ENCODE measurements at places on chromosomes 7 and 10.
A peak's percentile ranks its signal among the peaks of the same experiment; 100 is the strongest.

GRCh38 chr7:5690931-5691473 lies 90.5 kb downstream of the RNF216 start:
- DNase-seq = no peak

DNA sequence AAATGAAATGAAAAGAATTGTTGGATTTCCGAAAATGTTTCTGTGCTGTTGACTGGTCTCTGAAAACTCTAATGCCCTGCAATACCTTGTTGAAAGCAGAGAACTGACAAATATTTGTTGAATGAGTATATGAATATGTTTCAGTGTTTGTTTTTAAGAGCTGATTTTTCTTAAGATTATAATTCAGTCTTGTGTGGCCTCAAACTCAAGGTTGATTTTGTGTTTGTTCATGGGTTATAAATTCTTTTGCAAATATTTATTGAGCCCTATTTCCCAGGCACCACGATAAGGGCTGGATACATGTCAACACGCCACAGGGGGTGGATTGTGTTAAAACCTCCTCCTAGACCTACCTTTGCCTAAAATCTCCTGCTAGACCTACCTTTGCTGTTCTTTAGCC lies 203.9 kb upstream of the PLPP4 start:
- DNase-seq = no peak

GRCh38 chr10:9140373-9140772 lies 1085.9 kb downstream of the GATA3 start:
- no peak for DNase-seq

DNA sequence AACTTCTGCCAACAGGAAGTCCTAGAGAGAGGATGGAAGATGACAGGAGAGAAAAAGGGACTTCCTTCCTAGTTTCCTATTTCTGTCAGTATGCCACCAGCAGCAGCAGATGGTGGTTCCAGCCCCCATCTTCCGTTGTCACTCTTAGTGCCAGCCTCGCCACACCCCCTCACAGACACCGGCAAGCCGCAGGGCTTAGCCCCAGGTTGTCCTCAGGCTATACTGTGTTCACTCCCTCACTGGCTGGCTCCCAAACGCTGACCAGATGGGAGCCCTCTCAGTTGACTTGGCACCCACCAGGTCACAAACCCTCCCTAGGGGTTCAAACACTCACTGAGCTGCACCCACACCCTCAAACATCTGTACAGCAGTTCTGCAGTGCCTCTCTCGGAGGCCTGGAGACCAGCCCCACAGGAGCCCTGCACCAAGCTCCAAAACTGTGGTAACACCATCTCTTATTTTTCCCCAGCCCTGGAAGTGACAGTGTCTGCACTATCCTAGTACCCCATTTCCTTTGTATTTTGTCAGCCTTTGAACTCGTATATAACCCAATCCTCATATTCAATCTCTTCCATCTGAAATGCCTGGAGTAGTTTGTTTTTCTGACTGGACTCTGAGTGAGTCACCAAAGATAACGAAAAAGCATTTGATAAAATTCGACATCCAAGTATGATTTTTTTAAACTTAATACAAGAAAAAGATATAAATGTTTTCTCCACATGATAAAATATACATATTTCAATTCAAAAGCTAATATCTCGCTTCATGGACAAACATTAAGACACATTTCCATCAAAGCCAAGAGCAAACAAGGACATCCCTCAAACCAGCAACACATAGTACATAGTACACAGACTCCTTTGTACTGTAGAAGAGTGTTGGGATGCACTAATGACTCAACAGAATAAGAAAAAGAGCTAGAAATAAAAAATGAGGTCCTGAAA lies 34.5 kb downstream of the SMURF1 start:
- DNase-seq = no peak

DNA sequence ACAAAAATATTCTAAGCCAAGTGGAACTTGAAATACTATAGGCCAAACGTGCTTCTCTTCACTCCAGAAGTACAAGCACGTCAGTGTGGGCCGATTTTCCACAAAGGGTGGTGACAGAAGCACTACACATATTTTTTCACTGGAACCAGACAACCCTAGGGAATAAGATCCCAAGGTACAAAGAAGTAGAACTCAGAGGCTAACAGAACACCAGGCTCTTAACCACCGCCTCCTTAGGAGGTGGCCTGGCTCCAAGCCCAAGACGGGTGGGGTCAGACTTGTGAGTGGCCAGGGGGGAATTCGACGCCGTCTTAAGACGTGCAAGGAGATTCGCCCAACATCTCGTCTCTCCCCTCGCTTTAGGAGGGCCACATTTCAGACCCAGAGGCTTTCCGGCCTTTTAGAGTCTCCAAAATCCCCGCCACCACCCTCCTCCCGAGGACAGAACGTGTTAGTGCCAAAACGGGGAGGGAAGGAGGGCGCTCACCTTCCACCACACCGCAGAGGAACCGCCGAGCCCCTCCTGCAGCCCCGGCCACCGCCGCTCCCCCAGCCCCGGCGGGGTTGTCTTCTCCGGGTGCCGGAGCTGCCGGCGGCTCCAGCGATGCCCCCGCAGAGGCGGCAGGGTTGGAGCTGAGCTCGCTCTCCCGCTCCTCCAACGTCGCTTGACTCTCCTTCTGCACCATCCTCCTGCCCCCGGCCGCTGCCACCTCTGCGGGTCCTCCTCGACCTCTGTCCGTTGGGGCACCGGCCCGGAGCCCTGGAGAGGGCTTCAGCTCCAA lies 716 bp downstream of the OGA start:
- peak; percentile 28 for DNase-seq

- DNase-seq = no peak
Measured at GRCh38 chr10:43273543-43273942, 6.7 kb upstream of the RASGEF1A start.

DNA sequence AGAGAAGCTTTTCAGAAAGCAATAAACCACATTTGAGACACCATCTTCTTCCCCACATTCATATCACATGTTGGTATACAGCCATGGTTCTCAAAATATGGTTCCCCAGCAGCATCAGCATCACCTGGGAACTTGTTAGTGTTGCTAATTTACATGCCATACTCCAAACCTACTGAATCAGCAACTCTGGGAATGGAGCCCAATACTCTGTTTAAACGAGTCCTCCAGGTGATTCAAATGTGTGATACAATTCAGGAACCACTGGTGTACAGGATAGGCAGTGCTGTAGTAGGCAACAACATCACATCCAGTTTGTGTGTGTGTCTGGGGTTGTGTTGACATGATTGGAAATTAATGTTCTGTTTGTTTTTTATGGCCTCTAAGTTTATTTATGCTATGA lies 47.7 kb downstream of the ZNF277 start:
- DNase-seq = no peak

GRCh38 chr7:79452495-79453265 lies 787 bp downstream of the MAGI2 start:
- no peak for DNase-seq

DNA sequence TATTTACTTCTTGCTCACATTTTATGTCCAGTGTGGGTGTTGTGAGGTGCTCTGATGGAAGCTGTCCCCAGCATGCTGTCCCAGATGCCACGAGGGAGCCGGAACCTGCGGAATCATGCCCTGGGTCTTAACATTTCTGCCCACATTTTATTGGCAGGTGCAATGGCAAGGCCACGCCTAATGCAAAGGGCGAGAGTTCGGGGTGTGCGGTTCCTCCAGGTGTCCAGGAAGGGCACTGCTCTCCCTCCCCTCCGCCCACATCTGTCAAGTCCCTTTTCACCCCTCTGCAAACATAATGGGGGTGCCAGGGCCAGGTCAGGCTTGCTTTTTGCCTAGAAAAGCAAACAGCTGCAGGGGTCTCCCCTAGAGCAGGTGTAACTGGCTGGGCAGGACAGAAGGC lies 16.4 kb downstream of the PDAP1 start:
- no peak for DNase-seq

- no peak for DNase-seq
Measured at GRCh38 chr7:148871551-148871950, 12.5 kb downstream of the EZH2 start.

DNA sequence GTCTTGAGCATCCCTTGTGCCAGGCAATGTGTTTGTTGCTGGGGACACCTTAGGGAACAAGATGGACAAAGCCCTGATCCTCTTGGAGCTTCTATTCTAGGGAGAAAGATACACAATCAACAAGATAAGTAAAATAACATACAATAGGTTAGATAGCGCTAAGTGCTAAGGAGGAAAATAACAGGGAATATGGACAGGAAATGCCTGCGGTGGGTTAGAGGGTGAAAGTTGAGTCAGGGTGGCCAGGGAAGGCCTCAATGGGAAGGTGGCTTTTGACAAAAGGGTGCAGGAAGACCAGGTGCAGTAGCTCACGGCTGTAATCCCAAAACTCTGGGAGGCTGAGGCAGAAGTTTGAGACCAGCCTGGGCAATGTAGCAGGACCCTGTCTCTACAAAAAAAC lies 38.3 kb upstream of the MYL10 start:
- no peak for DNase-seq

Measured in stimulated activated CD4-positive, alpha-beta T cell treated with anti-CD3 and anti-CD28 coated beads, Interleukin-12 subunit alpha, Interleukin-12 subunit beta, amount 100 ng/mL, for 24 hours (primary cell).